ENCODE measurements at places on chromosomes 6 and 20.

- no peak for DNase-seq
Measured at GRCh38 chr6:84161190-84161589, 66.3 kb downstream of the CEP162 start.

DNA sequence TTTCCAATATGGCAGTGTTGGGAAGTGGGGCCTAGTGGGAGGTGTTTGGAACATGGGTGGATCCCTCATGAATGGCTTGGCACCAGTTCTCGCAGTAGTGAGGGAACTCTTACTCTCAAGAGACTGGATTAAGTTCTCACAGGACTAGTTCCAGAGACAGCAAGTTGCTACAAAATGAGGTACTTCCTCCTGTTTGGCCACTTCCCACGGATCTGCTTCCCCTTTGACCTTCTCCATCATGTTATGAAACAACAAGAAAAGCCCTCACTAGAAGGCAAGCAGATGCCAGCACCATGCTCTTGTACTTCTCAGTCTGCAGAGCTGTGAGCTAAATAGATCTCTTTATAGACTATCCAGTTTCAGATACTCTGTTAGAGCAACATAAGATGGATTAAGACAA is 3.1 kb downstream of the RSPH3 start:
- no peak for DNase-seq

DNA sequence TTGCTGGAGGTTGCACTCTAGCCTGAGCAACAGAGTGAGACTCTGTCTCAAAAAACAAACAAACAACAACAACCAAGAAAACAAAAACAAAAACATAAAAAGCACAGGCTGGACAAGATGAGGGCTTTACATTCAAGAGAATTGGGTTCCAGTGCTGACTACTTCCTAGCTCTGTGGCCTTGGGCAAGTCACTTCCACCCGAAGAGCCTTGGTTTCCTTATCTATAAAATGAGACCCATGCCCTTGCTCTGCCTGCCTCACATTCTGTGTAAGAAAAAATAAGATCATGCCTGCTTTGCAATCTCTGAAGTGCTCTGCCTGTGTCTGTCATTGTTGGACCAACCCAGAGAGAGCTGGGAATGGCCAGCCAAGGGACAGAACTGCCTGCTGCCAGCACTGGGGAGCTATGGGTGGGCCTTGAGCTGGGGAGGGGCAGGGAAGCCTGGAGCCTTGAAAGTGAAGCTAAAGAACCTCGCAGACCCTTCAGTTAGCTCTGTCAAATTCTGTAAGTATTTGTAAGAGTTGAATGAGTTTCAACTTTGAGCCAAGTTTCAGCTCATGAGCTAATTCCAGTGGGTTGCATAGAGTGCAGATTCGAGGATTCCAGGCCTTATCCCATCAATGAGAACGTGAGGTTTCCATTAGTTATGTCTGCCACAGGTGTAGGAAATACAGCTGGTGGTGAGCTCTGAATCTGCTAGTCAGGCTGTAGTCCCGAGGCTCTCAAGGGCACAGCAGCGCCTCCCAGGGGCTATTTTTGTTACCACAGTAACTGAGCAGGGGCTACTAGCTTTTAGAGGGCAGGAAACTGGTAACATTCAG is 93.2 kb downstream of the DLGAP4 start:
- DNase-seq = no peak

DNA sequence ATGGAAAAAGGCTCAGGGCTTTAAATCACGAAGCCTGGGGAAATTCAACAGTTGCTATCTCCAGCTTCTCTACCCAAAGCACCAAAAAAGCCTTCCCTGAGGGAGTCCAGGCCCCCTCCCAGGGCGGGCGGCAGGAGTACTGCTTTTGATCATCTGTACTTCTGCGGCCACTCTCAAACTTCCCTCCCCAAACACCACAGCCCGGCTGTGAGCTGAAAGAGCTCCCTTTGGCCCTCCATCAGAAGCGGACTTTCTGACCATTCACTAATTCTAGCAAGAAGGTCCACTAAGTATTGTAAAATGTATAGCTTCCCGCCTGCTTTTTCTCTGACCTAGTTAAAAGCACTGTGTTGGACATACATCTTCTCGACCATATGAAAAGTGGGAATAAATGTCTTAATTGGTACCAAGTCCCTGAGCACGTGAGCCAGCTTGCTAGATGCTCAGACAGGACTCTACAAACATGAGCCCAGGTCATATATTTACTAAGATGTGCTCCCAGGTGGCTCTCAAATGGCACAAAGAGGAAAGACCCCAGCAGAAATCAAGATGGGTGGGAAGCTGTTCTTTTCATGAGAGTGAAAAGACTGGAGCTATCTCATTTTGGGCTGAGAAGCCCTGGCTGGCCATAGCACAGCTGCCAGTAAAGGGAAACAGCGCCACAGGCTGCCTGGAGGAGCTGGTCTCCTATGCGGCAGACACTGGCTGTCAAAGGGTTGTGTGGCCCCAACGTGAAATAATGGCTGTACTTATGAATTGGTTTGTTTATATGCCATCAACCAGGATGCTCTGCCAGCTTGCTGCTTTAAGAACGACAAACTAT is 58.6 kb downstream of the GFOD1 start:
- DNase-seq = no peak

DNA sequence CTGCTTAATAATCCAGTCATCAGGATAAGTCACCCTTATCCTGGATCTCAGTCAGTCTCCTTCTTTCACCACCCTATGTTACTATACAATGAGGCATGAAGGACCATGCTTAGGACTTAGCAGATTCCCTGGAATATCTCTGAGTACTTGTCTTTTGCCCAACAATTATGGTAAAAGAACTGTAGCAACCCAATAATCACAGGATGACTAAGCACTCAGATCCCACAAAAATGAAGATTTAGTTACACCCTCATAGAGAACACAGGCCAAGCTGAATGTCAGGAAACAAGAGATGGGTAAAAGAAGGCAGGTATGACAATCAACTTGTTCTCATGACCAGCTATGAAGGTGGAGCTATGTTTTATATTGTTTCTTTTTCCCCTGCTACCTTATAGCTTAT is 91.4 kb downstream of the EDN1 start:
- DNase-seq = no peak

DNA sequence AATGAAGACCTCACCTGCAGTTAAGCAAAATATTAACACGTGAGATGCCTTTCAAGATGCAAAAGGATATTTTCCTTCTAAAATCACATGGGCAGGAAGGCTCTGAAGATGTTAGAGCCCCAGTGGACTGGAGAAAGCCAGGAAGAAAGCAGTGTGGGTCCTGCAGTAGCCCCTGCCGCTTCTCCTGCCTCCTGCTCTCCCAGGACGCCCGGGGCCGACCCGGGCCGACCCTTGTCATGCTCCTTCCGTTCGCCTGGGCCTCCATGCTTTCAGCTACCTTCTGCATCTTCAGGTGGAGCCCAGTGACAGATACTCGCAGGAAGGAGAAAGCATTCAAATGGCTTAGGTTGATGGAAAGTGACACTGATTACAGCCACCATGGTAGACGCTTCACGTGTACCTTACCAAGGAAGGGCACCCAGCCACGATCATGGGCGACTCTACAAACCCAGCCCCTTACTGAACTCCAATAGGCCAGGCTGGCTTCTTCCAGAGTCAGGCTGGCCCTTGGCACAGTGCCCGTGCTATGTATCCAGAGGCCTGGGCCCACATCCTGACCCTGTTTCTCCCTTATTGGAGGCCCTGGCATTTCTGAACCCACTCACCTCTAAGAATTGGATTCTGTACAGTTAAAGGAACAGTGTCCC is 69.0 kb downstream of the TCP11 start:
- DNase-seq = no peak

GRCh38 chr20:37355252-37356180 is 9.6 kb downstream of the SRC start:
- DNase-seq = no peak

- no peak for DNase-seq
Measured at GRCh38 chr6:73694711-73695411, 1.1 kb upstream of the CD109 start.

DNA sequence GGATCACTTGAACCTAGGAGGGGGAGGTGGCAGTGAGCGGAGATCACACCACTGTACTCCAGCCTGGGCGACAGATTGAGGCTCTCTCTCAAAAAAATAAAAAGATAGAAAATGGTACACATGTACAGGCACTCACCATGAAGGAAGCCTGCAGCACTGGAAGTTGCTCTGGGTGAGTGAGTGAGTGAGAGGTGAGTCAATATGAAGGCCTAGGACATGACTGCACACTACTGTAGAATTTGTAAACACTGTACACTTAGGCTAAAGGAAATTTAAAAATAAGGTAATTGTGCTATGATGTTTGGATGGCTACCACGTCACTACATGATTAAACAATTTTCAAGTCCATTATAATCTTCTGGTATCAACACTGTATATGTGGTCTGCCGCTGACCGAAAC is 216.2 kb downstream of the FOXC1 start:
- no peak for DNase-seq

- DNase-seq = peak; percentile 75
Measured at GRCh38 chr6:22113026-22113766, 183.6 kb downstream of the PRL start.

DNA sequence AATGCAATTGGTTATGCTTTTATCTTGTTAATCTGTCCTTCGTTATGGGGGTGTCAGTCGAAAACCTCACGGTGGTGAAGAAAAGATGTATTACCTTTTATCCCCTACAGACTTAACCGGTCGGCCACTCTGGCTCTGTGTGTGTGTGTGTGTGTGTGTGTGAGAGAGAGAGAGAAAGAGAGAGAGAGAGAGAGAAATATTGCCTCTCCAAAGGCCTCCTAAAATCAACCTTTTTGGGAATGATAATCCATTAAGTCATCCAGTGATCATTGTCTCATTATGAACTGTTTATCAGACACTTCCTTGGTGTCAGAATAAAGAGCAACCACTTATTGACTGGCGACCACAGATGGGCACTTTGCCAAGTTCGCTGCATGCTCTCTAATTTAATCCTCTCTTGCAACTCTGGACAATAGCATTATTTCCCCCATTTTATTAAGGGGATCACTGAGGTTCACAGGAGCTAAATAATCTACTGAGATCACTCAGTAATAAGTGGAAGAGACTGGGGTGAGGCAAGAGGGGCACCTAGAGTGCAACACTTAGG is 30.7 kb downstream of the SLC35D3 start:
- no peak for DNase-seq

- no peak for DNase-seq
Measured at GRCh38 chr6:166379800-166380199, 2.9 kb downstream of the MPC1 start.

- no peak for DNase-seq
Measured at GRCh38 chr20:43243672-43244269, 54.1 kb upstream of the PTPRT start.

DNA sequence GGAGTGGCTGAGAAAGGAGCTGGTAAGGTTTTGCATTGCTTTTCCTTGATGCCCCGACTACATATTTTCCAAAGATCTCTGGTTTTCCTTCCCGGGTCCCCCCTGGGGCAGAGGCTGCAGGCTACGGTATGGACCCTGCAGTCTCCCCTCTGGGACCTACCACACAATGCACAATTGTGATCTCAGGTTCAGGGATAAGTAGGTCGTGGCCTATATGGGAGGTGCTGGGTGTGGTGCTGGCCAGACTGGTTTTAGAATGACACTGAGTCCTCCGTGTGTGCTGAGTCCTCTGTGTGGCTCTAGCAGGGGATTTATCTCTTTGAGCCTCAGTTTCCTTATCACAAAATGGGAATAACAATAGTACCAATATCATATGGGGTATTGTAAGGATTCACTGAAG is 376 bp downstream of the C20orf202 start:
- DNase-seq = no peak

DNA sequence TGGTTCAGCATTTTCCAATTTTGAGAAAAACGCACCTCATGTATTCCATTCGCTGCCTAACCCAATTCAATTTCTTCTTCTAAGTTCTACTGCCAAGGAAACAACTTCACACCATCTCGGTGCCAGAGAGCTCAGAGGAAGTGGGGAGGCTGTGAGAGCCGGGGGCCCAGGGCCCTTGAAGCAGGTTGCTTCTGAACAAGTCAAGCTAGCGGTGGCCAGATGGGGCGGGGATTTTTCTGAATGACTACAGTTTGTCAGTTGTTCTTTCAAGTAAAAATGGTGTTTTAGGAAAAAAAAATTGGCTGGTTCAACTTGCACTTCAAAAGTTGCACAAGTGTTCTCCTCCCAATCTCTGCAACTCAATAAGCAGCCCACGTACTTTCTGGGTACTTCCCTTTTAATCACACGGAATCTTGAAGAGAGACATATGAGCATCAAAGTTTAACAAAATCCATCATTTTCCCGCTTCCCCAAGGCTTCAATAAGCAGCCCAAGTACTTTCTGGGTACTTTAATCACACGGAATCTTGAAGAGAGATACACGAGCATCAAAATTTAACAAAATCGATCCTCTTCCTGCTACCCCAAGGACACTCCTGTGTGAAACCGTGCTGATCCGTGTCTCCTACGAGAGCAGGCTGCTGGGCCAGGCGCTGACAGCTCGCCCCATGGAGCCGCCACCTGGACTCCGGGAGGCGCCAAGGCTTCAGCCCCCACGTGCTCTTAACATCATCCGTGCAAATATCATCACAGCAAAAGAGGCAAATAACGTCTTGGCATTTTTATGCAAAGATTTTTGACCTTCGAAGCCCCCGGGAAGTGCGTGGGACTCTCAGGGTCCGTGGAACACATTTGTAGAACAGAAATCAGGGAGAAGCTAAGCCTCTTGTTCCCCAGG is 186.7 kb upstream of the PDE10A start:
- no peak for DNase-seq

- no peak for DNase-seq
Measured at GRCh38 chr20:60662307-60662706, 589.8 kb upstream of the CDH4 start.

DNA sequence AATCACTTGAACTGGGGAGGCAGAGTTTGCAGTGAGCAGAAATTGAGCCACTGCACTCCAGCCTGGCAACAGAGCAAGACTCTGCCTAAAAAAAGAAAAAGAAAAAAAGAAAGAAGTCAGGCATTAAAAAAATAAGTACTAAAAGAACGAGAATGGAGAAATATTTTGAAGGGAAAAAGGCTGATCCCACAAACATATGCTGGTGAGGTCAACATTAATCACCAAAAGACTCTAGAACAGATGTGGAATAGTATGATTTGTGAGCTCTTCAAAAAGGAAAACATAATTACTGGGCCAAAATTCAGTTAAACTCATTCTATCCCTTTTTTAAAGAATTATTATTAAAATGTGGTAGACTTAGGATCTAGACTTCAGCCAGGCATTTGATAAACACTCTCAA is 61.2 kb upstream of the NRSN1 start:
- DNase-seq = no peak

GRCh38 chr20:62942456-62942855 is 4.5 kb downstream of the GID8 start:
- no peak for DNase-seq

DNA sequence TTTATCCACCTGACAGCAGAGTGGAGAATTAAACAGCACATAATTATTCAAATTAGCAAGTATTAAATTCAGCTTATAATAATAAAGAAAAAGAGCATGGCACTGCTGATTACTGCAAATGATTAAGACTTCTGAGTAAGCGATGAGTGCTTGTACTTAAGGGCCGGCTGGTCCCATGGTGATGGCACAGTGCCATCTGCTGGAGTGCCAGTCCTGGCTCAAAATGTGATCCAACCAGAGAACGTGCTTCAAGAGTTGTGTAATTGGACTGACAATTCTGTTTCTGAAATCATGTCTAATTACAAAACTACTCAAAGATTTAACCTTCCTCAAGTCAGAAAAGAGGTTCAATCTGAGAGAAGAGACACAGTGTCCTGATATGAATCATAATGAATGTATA is 181.6 kb upstream of the RGS17 start:
- DNase-seq = no peak

- DNase-seq = no peak
Measured at GRCh38 chr6:34334796-34335416, 57.6 kb downstream of the NUDT3 start.

- no peak for DNase-seq
Measured at GRCh38 chr6:64789476-64789875, 917.5 kb downstream of the EYS start.
